ENCODE measurements at places on chromosomes 4 and X.

DNA sequence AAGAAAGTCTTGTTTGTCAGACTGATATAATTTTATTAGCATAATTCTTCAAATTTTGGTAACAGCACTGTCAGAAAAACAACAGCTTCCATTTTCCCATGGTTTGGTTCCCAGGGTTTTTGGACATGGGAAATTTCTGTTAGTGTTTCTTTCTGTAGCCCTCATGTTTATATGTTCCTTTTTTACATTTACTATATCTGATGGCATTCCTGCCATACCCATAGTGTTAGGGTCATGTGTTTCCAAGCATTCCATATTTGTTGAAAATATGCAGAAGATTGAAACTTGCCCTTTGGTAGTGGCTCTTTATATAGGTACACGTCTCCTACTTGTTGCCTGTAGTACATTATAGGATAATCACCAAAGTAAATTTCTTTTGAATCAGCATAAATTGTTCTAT, 65.8 kb downstream of the PDLIM5 start:
- DNase-seq: no peak

- DNase-seq: no peak
These were observed 37.6 kb downstream of the ZBTB49 start for GRCh38 chr4:4327652-4328121.

- no peak for DNase-seq
These were observed 3.1 kb downstream of the SMS start for GRCh38 chrX:21943460-21944135.

DNA sequence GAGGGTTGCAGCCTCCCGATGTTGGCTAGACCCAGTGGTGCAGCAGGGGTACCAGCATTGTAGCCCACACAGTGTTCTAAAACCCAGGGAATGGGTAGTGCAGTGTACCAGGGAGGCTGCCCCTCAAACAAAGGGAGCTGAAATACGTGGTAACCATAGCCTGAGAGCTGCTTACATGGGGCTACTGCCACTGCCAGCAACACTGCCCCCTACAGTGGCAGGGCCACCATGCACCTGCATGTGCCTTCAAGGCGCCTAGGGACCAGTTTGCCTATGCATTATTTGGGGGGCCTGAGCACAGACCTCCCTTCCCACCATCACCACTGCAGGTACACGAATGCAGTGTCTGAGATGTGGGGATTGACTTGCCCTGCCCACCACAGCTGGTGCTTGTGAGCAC, 21.0 kb upstream of the BMP15 start:
- DNase-seq: no peak

DNA sequence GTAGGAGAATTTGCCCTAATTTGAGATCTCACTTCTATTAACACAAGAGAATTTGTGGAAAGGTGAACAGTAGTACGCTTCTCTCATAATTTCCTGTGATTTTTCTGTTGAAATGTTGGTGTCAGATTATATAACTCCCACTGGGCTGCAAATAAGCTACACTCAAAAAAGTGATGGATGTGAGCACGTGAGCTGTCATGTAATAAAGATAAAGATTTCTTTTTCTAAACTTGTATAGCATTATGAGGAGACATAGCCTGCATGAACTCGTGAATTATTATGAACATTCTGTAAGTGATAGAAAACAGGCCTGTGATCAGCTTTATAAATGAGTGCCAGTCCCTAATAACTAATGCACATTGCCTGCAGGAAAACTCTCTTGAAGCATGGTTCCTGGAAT, 356.6 kb upstream of the ACTRT1 start:
- no peak for DNase-seq

DNA sequence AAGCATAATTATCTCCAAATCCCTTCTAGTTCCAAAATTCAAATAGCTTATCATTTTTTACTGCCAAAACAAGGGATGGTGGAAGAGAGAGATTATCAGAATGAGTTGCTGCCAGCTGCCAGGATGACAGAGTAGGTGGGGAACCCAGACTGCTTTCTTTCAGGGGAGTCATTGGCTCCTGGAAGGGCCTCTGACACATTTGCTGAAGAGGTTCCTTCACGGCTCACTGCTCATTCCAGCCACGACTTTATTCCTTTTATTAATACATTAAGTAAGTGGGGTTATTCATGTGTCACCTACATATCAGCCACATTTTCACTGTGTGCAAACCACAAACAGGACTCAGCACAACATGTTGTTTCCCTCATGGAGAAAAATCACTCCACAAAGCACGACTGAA, 12.7 kb upstream of the SMIM43 start:
- no peak for DNase-seq

- DNase-seq: no peak
These were observed 12.8 kb upstream of the TMEM131L start for GRCh38 chr4:153453402-153453801.

- no peak for DNase-seq
These were observed 5.7 kb downstream of the CHST7 start for GRCh38 chrX:46579250-46579649.

DNA sequence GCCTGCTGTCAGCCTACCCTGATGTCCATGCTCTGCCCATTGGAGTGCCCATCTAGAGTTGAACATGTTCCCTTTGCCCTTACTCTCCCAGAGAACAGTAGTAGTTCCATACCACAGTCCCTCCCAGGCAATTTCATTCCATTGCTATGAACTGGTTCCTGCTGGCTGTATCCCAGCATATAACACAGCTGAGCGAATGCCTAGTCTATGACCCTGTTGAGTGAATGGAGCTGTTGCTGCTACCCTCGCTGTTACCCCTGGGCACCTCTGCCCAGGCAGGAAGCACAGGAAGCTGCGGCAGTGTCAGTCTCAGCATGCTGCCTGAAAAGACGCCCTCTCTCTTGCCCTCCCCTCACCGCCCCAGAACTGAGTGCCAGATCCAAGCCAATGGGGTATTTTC, 73.3 kb downstream of the SOX3 start:
- no peak for DNase-seq

- DNase-seq: no peak
These were observed 129.3 kb upstream of the FAM9B start for GRCh38 chrX:9163214-9163709.

GRCh38 chr4:16289897-16290554, 63.8 kb upstream of the TAPT1 start:
- DNase-seq: peak; percentile 3

- peak; percentile 62 for DNase-seq
These were observed 14.7 kb upstream of the SEC24D start for GRCh38 chr4:118850488-118851173.

- no peak for DNase-seq
These were observed 20.4 kb downstream of the APOOL start for GRCh38 chrX:85024044-85024443.

DNA sequence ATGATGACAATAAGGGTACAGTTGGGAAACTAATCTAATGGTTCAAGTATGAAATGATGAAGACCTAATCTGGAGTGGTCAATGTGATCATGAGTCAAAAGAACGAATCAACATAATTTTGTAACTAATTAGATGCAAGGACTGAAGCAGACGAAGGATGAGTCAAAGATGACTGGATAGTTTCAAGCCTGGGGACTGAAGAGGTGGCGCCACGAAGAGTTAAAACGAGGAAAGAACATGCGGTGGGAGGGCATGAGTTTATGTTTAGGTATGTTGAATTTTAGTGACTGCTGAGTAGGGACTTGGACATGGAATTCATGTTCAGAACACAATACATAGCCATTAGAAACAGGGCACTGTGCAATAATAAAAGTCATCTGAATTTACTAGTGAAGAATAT, 221.5 kb upstream of the FAM241A start:
- no peak for DNase-seq

- no peak for DNase-seq
These were observed 258.1 kb upstream of the IL1RAPL1 start for GRCh38 chrX:28329156-28329555.

DNA sequence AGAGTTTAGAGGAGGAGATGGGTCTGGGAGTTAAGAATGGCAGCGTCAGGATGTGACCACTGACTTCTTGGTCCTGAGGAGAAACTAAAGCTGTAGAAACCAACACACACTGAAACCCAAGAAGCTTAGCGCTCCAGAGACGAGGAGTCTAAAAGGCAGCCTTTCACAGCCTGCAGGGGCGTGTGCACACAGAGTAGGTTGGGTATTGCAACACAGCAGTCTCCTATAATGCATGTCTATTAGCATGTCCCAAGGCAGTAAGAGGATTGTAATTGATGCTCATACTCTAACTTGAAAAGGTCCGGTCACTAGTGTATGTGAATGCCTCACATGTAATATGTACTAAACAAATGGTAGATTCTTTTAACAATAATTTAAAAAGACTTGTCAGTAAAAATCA, 57.4 kb downstream of the PTTG2 start:
- no peak for DNase-seq

- DNase-seq: no peak
These were observed 31.4 kb upstream of the JAKMIP1 start for GRCh38 chr4:6231663-6232165.

- no peak for DNase-seq
These were observed 40.9 kb downstream of the NEK1 start for GRCh38 chr4:169571435-169571834.

DNA sequence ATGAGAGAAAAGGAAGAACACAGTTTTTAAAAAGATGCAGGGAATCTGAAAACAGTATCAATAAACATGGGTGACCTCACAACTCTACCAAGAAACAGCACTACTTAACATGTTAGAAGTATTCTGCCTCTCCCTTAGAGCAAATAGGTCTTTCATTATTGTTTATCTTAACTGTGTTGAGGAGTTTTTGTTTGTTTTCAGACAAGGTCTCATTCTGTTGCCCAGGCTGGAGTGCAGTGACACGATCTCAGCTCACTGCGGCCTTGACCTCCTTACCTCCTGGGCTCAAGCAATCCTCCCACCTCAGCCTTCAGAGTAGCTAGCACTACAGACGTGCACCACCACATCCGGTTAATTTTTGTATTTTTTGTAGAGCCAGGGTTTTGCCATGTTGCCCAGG, 165.3 kb upstream of the PRDX4 start:
- DNase-seq: no peak

DNA sequence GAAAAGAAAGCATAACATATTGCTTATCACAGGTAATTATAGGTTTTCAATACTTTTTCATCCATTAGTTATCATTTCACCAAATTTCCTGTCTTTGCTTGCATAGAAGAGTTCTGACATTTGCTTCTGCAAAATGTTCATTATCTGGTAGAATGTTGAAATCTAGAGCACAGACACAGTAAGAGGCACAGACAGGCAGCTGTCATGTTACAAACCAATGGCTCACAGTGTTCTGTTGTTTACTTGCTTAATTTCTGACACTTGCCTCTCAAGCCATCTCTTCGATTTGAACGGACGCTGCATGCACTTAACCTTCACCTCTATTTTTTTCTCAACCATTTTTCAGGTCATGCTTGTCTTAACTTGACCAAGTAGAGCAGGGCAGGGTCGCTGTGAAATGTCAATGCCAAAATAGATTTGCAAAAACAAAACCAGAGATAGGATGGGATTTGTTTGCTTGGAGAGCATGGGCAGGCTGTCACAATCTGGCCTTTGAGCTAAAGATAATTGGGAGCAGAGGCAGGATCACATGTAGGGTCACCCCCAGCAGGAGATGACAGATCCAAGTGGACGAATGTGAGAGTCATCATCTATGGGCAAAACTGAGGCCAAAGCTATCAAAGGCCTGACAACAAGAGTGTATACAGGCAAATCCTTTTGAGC, 292.3 kb downstream of the SMARCA1 start:
- no peak for DNase-seq

GRCh38 chr4:98558471-98559169, 99.8 kb downstream of the TSPAN5 start:
- DNase-seq: no peak

DNA sequence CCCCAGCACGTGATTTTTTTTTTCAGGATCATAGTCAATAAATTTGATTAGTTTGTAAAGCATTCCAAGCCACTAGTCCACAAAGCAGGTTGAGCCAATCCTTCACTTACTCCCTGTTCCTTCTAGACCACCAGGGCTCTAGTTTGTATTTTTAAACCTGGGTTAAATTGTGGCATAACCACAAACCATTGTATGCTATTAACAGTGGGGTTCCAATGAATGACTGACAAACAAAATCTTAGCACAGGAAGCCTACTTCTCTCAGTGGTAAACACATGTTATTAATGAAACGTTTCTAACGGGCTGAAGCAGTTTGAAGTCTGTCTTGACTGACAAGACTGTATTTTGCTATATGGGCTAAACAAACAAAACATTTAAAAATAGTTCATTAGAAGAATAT, 48.6 kb upstream of the GYPA start:
- DNase-seq: no peak

- DNase-seq: no peak
These were observed 18.6 kb downstream of the RXFP1 start for GRCh38 chr4:158540125-158540907.

GRCh38 chr4:926538-926937, 5.6 kb downstream of the GAK start:
- DNase-seq: no peak

GRCh38 chr4:184747034-184747830, 13.3 kb upstream of the CENPU start:
- no peak for DNase-seq

DNA sequence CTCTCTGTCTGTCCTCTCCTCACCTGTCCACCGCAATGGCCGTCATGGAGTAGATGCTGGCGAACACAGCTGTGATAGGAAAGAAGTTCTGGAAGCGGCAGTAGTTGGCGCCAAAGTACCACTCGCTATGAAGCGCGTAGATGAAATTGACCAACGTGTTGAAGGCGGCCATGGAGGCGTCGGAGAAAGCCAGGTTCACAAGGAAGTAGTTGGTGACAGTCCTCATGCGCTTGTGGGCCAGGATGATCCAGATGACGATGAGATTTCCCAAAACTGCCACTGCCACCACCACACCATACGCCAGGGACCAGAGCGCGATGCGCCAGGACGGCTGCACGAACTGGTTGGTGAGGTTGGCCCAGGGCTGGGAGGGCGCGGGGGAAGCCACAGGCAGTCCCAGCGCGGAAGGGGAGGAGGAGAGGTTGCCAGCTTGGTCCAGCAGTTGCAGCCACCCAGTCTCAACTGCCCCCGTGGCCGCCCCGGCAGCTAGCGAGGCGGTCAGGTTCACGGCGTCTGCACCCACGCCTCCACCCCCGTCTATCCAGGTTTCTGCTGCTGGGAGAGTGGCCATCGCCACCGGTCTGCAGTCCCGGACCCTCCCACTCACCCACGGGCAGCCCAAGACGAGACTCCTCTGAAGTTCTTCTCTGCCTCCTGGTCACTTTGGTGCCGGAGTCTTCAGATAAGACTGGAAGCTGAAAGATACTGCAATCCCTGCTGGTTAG, 518 bp downstream of the TACR3 start:
- no peak for DNase-seq

DNA sequence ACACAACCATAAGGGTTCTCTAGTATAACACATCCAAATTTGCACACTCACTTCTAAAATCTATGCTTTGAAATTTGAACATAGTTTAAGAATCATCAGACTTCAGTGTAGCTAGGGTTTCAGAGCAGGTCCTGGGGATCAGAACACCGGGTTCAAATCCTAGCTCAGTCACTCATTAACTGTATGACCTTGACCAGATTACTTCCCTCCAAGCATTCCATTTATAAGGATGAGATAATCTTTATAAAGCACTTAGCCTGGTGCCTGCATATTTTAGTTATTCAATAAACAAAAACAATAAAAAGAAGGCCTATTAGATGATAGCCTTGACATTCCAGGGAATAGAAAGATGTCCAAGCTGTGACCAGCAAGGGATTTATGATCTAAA, 4.8 kb upstream of the STBD1 start:
- no peak for DNase-seq

GRCh38 chr4:87614292-87614890, 6.1 kb downstream of the DSPP start:
- DNase-seq: no peak
